NCI-H187 (cell line): ENCODE measurements at places on chromosomes 12 and 14.
A peak's percentile ranks its signal among the peaks of the same experiment; 100 is the strongest.

DNA sequence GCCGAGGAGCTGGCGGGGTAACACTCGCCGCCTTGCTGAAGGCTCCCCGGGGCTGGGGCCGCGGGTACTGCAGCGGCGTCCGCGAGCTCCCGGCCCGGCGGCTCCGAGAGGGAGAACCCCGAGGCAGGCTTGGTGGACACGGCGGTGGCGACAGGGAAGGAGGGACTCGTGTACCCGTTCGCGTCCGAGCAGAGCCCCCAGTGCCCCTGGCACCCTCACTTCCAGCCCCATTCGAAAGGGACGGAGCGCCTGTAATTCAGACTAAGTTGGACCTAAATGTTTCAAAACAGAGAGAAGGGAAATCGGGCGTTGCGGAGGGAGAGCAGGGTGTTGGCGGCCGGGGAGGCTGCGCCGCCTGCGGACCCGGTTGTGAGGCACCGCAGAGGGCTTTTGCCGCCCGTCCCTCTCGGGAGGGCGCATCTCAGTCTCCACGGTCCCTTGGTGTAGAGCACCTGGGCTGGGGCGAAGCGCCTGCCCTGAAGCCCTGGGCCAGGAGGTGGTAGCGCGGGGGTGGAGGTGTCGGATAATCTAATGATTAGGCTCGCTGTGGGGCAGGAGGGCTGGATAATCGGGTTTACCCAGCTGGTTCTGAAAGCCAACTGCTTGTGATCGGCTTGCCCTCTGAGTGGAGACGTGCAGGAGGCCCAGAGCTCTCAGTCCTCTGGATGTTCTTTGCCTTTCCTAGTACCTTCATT, 771 bp downstream of the DAAM1 start:
- no peak for DNase-seq

GRCh38 chr14:58663494-58664111, 25.8 kb downstream of the DACT1 start:
- DNase-seq = peak; percentile 78

DNA sequence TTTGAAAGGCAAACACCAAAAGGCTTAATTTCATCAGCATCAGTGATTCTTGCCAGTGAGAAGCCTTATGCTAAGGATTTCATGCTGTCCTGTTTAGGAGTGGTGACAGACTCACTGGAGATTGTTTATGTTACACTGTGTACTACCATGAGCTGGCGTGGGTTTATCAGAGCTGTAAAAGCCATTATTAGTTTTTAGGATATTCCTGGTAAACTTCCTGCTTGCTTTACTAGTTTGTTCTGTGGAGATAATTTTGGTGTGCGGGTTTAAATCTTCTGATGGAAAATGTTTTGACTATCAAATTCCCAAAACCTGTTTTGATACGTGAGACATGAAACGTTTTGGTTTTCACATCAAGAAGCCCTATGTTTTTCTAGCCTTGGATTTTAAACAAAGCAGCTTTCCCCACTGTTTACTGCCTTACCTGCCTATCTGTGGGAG, 15.2 kb downstream of the PPFIBP1 start:
- DNase-seq = no peak

DNA sequence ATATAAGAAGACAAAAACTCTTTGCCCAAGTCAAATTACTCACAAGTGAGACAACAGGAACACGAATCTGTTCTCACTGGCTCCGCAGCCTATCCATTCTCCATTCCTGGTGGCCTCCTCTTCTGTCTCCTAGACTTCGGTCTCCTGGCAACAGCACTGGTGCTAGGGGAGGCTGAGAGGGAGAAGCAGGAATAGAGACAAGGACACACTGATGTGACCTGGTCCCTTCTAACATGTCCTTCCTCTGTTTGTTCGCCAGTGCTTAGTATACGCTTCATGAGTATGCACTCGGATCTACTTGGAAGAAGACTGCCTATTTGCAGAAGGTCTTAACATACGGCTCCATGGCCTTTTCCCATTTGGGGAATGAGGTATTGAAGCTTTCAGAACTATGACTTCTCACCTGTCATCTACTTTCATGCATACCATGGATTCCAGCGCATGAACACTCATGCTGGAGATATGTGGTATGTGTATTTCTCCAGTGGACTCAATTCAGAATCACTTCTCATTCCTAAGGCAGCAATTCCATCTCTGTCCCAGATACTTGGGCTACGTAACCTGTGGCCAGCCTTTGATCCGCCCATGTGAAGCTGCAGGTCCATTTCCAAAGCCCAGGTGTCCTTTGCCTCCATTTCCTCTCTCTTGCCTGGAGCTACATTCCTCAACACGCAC, 33.9 kb downstream of the BHLHE41 start:
- DNase-seq = no peak

- DNase-seq = no peak
Measured at GRCh38 chr12:121815263-121815662, 11.5 kb downstream of the SETD1B start.

DNA sequence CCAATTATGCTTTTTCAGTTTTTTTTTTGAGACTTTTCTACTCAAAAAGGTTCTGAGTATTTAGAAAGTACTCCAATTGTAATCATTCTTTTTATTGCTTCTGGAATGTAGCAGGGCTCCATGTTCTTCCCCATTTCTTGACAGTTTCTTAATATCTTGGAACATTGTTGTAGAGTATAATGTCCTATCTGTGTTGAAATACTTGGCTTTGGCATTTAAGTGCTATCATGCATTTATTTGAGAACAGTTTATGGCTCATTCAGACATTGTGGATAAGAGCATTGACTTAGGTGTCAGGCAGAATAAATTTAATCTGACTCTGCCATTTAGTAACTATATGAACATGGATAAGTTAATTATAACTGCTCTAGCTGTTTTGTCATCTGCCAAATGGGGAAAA, 28.3 kb downstream of the ADIPOR2 start:
- no peak for DNase-seq
